ENCODE measurements at places on chromosomes 3 and 15.
A peak's percentile ranks its signal among the peaks of the same experiment; 100 is the strongest.

DNA sequence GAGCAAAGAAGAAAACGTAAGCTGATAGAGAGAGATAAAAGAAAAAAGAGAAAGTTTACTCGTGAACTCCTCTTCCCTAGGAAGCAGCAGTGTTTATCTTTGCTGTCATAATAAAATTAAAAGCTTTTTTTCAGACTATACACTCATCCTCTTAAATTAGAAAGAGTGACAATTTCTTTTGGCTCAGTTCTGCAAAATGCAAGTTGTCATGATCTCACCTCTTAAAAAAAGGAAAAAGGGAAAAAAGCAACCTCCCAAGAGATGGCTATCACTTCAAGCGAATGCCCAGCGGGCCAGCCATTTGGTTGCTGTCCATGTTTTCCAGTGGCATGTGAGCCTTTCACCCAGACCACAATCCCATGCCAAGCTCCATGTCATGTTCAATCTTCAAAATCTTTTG, 7.0 kb upstream of the THBS1 start:
- no peak for DNase-seq

DNA sequence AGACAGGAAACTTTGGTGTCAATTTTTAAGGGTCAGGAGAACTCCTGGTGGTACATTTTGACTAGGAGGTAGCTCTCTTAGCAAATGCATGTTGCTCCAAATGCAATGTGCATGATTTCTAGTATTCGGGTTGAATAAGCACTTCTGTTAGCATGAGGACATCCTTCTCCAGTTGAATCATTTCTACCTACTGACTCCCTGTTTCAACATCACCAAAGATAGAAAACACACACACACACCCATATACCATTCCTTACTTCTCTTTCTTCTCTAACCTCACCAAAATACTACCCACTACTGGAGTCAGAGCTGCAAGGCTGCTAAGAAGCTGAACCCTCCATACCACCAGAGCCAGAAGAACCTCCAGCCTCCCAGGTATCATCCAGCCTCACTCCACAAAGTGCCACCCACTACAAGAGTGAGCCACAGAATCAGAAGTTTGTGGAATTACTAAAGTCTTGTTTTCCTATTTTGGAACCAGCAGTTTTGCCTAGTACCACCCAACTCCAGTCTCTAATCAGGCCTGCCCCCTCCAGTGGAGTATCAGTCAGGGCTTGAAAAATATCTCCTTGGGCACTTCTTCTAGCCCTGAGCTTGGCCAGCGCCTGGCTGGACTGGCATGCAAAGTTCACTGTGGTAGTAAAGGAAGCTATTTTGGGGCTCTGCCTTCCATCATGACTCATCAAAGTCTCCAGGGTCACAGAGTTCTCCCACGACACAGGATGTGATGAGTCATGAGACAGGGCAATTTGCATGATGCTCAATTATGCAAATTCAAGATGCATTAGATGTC, 110.3 kb downstream of the CYP19A1 start:
- no peak for DNase-seq

DNA sequence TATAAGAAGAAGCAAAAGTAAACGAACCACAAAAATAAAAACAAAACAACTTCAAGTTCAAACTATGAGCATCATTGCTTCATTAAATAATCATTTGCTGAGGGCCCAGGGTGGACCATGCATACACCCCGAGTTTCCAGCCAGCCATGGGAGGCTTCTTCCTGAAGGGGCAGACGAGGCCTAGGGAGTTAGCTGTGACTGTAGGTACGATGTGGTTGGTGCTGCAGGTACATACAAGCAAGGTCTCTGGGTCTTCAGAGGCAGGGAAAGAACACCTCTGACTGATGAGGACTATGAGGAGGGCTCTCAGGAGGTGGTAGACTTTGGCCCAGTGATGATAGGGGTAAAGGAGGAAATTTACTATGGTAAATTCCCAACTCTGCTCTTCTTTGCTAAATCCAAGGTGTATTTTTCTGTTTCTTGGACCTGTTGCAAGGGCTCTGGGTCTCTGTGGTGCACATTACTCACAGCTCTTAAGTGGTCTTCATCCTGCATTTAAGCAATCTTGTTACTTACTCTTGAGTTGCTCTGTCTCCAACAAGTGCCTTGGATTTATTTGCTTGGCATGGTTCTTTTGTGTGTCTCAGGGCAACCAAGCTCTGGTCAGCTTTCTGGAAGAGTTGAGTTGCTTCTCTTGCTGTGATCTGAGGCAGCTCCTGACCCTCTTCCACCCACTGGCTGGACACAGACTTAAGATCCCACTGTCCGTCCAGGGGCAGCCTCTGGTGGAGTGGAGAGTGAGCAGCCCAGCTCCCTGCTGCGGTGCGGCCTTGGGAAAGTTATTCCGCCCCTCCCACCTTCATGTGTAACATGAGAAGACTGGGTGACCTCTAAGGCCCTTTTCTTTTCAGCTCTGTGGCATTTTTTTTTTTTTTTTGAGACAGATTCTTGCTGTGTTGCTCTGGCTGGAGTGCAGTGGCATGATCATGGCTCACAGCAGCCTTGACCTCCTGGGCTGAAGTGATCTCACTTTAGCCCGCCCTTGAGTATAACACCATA, 56.1 kb upstream of the KIF23 start:
- no peak for DNase-seq

GRCh38 chr3:42961633-42962032, 17.5 kb upstream of the GASK1A start:
- DNase-seq = peak; percentile 52

GRCh38 chr15:57591822-57592367, at the start of gene MYZAP:
TSS of gene MYZAP (plus strand) at chr15:57591904. CDS start at chr15:57592035, 131 bp downstream.
- no peak for DNase-seq

- no peak for DNase-seq
Measured at GRCh38 chr3:78614486-78614885, 1153.3 kb downstream of the ROBO1 start.

GRCh38 chr15:36595611-36596010, 16.2 kb downstream of the CDIN1 start:
- no peak for DNase-seq

GRCh38 chr3:187640569-187641059, 29.6 kb downstream of the SST start:
- no peak for DNase-seq

GRCh38 chr3:186381424-186382216, 19.6 kb upstream of the DGKG start:
- DNase-seq = no peak

DNA sequence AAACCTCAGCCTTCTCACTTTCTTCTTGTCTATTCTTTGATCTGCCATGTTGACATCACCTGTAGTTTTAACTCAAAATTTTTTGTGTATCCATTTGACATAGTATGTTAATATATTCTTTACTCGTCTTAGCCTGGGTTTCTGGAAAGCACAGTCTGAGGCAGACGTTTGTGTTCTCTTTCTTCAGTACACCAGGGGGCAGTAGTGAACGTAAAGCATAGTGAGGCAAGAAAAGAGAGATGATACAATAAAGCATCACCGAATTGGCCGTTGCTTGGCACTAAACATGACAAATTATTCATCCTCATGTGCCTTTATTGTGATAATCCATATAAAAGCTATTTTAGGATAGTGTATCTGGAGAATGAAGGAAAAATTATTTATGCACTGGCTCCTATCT, 141.0 kb upstream of the MYRIP start:
- peak; percentile 41 for DNase-seq

- no peak for DNase-seq
Measured at GRCh38 chr3:127663151-127663550, 9.6 kb upstream of the ABTB1 start.

GRCh38 chr15:93524432-93524831, 435.4 kb upstream of the RGMA start:
- no peak for DNase-seq

GRCh38 chr3:165513715-165514701, 317.8 kb upstream of the SLITRK3 start:
- DNase-seq = no peak

- DNase-seq = no peak
Measured at GRCh38 chr3:114454551-114455251, 160.9 kb downstream of the TIGIT start.

GRCh38 chr15:40072216-40072990, 33.4 kb upstream of the SRP14 start:
- no peak for DNase-seq

DNA sequence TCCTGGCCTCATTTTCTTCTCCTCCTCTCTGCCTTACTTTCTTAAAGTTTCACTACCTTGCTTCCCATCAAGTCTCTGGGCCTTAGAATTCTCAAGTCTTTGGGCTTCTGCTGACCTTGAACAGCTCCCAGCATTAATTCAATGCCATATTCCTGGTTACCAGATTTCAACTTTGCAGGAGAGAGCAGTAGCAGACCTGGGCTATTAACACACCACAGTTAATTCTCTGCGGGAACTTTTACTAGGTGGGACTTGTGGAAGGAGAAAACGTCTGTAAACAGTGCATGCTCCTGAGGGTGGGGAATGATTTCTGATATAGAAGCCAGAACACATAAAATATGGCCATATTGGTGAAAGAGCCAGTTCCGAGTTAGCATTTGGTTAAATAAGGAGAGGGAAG, 214.6 kb downstream of the MEIS2 start:
- DNase-seq = no peak

- no peak for DNase-seq
Measured at GRCh38 chr3:79167651-79168416, 600.0 kb downstream of the ROBO1 start.

GRCh38 chr15:58952751-58953150, 19.3 kb upstream of the SLTM start:
- no peak for DNase-seq

GRCh38 chr15:89740137-89740536, 10.9 kb downstream of the MESP1 start:
- DNase-seq = peak; percentile 56

DNA sequence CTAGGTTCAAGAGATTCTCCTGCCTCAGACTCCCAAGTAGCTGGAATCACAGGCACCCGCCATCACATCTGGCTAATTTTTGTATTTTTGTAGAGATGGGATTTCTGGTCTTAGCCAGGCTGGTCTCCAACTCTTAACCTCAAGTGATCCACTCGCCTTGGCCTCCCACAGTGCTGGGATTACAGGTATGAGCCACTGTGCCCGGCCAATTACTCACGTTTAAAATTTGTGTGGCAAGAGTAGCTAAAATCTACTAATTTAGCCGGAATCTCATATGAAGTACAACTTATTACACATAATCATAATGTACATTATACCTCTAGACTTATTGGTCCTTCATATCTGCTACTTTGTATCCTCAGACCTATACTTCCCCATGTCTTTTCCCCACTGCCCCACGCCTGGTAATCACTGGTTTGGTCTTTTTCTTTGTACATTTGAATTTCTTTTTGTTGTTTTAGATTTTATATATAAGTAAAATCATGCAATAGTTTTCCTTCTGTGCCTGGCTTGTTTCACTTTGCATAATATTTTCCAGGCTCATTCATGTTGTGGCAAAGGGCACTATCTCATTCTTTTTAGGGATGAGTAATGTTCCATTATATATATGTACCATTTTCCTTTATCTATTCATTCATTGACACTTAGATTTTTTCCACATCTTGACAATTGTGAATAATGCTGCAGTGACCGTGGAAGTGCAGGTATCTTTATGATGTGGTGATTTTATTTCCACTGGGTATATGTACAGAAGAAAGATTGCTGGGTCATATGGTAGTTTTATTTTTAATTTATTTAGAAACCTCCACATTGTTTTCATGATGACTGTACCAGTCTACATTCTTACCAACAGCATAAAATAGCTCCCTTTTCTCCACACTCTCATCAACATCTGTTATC, 605.0 kb upstream of the CBLB start:
- DNase-seq = no peak

DNA sequence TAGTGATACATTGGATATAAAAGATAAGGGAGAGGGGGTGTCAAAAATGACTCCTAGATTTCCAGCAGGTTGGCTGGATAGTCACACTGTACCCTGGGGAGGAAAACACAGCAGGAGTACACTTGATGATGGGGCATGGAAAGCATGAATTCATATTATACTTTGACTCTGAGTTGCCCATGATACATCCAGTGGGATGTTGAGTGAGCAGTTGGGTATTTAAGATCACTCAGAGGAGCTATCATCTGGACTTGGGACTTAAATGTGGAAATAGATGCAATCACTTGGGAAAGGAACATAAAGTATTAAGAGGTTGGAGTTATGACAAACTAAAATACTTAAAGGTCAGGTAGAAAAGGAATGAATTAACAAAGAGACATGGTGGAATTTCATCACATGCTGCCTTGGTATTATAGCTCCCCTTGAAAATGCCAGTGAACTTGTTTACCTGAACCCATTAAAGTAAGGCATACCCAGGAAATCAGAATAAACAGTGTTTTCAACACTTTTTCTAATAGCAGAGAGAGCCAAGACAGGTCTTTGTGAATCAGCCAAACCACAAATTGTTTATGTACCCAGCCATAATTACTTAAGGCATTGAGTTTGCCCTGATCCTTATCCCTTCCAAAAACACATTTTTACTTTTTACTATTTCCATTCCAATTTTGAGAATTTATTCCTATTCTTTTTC, 49.9 kb upstream of the ABI3BP start:
- no peak for DNase-seq

- DNase-seq = no peak
Measured at GRCh38 chr3:108133858-108134554, 43.2 kb upstream of the CD47 start.

- DNase-seq = no peak
Measured at GRCh38 chr15:46518381-46518780, 883.6 kb downstream of the SQOR start.

DNA sequence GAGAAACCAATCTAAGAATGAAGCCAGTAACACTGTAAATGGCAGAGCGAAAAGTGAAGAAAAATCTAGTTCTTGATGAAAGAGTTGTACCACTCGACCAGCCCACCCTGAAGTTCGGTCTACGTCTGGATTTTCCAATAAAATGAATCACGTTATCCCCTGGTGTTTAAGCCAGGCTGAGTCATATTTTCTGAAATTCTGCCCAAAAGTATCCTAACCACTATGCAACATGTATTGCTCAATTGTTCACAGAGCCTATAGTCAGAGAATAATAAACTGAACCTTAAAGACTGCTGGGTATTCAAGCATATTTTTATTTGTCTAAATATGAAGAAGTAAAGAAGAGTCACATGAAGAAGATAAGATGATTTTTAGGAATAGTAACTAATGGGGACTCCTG, 245.7 kb downstream of the FGF12 start:
- DNase-seq = no peak
